ENCODE measurements at places on chromosomes 12 and 14.

GRCh38 chr14:59305231-59305630 is 116.8 kb downstream of the DAAM1 start:
- no peak for DNase-seq

GRCh38 chr14:36863271-36863670 is 201.6 kb downstream of the PAX9 start:
- no peak for DNase-seq

GRCh38 chr14:34935488-34935887 is 47.3 kb upstream of the SRP54 start:
- no peak for DNase-seq

- no peak for DNase-seq
Measured at GRCh38 chr14:39773387-39774126, 341.3 kb upstream of the FBXO33 start.

DNA sequence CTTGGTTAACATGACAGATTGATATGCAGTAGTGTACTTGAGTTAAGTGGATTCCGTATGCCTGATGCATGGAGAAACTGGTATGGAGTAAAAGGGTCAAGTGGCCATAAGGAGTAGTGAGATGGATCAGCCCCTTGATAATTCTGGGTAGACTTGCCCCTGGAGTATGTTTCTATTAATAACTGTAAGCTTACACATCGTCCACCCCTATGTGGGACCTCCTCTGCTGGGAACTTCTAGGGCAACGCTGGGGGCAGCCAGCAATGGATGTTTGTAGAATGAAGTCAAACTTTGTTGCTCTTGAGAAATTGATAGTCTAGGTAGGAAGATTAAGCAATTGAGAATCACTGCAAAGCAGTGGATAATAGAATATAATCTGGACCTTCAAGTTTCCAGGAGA is 3.5 kb downstream of the C12orf75 start:
- no peak for DNase-seq

- DNase-seq = no peak
Measured at GRCh38 chr12:13038491-13039161, 5.6 kb upstream of the FAM234B start.

- peak; percentile 68 for DNase-seq
Measured at GRCh38 chr12:52005903-52006703, 643 bp upstream of the TAMALIN start.

All from natural killer cell (primary cell).